ENCODE measurements at places on chromosomes 16 and 17. TPM values are rescaled to one million over a fixed set of nuclear protein-coding genes. Genes with fewer than 3 reads are reported as not detected.

DNA sequence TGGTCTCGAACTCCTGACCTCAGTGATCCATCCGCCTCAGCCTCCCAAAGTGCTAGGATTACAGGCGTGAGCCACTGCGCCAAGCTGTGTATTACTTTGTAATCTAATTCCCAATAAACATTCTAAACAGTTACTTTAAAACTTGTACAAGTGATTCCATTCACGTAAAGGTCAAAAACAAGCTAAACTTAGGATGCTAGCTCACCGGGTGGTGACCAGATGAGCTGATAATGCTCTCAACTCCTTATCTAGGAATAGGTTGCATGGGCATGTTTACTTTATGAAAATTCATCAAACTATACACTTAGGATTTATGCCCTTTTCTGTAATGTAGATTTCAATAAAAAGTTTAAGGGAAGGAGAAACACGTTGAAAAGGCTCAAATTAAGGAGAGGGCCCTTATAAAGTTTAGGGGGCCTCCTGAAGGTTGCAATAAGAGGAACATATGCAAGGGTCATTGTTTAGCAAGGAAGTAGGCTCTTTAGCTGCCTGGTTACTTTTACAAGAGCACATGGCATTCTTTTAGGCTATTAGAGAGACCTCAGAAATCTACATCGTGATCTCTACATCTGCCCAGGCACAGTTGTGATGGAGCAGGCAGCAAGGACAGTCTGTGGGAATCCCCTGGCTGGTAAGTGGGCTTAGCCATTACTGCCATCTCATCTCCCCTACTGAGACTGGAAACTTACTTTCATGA, 13.3 kb downstream of the CDR2 start:
- no peak for DNase-seq

GRCh38 chr17:64992325-64992802, 64.2 kb downstream of the GNA13 start:
- DNase-seq: no peak

Gene SLC5A10
- not detected for total RNA-seq

Gene ACD
- 50.6 TPM for total RNA-seq

Gene RDM1
- 0.87 TPM for total RNA-seq

DNA sequence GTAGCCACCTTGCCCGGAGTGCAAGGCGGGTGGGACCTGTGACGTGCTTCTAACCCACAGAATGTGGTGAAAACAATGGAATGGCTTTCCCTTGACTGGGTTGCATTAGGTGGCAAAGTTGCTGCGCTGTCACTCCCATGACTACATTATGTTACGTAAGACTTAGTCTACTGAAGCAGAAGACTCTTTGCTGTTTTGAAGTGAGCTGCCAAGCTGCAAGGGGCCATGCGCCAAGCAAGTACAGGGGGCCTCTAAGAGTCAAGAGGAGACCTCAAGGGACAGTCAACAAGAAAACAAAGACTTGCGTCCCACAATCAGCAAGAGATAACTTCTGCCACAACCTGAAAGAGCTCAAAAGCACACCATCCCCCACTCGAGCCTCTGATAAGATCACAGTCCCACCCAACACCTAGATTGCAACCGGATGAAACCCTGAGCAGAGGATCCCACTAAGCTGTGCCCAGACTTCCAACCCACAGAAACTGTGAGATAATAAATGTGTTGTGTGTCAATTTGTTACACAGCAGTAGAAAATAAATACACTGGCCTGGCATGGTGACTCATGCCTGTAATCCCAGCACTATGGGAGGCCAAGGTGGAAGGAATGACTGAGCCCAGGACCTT, 16.5 kb downstream of the ANKRD11 start:
- DNase-seq: no peak

DNA sequence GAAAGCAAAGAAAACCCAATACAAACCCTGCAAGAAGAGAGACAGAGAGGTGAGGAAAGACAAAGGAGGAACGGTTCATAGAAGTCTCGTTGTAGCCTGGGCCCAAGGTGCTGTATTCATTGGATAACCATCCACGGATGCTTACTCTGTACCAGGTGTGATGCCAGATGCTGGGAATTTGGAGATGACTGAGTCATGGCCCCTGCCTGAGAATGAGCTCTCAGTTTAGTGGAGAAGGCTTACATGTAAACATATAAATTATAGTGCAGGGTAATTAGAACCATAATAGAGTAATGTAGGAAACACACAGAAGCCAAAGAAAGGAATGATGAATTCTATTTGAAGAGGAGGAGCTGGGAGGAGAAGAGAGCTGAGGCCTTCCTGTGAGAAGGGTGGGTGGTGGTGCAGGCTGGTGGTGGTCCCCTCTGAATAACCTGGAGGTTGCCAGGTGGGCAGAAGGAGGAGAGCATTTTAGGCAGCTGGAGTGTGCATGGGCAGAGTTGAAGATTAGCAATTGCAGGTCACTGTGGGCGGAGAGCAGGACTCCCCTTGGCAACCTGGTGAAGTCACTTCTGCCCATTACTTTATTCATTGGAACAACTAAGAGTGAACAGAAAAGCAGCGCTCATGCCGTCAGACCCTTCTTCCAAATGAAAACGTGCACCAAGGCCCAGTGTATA, 7.7 kb upstream of the ZG16 start:
- no peak for DNase-seq

Gene RAB26
- total RNA-seq: 0.44 TPM

Gene DDX52
- total RNA-seq: 26.5 TPM

Gene SYNGR3
- 1.6 TPM for total RNA-seq

- DNase-seq: no peak
These were observed 26.8 kb upstream of the SMPD3 start for GRCh38 chr16:68475071-68475470.

Gene PRKCA
- 107 TPM for total RNA-seq

DNA sequence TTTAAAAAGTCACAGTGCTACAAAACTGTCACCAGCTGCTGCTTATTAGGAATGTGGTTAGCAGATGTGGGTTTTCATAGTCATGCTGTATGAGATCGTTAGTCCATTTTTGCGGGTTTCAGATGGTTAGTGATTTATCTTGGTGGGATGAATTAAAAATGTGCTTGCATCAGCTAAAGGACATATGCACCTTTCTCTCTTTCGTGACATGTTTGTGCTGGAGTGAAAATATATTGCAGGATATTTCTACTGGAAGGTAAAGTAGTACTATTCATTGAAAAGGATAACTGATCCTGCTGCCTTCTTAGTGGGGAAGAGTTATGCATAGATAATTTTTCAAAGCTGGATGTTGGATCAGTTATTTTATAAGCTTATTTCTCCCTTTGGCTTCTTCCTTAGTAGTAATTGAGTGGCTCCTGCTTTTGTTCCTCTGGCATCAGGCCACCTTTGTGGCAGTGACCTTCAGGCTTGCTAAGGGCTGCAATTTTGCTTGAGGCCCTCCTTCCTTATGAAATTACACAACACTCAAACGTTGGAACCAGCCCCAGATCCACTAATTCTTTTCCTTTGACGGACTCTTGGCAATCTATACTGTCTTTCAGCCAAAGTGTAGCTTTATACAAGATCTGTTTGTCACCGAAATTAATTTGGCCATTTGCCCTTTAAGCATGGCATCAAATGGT, 7.5 kb upstream of the SNTB2 start:
- DNase-seq: no peak

DNA sequence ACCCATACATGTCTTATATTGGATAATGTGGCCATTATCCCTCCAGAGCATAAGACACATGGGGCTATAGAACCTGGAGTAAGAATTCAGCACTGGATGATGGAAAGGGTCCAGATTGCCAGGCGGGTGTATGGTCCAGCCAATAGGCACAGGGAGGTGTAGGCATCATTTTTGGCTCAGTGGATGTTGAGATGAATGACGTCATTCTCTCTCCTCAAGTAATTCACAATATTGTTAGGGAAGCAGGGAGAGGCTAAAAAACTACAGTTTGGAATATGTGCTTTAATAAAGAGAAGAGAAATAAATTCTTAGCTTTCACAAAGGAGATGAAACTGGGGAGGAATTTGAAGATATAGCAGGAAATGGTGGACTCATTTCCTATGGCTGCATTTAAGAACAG, 461.1 kb upstream of the GOT2 start:
- no peak for DNase-seq

DNA sequence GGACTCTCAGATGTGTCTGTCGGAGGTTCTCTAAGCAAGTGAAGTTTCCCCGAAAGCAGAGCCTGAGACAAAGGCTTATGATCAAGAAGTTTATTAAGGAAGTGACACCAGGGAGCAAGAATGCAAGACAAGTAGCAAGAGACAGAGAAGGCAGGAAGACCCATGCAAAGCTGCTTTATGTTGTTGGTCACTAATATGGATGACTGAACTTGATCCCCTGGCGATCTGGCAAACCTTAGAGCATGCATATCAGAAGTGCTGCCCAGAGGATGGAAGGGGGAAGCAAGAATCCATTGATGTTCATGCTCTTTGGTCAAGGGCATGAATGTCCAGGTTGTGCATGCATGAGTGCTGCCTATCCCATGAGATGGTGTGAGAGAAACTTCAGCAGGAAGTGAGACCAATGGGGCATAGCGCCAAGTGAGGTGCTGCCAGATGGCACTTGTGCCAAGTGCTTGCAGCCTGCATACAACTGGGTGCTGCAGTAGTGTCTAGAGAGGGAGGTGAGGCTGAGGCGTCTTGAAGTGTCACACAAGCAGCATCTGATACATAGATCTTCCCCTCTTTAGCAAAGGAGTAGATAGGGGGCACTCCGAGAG, 176.5 kb downstream of the SALL1 start:
- DNase-seq: no peak

Gene ARHGAP23
- total RNA-seq: not detected

DNA sequence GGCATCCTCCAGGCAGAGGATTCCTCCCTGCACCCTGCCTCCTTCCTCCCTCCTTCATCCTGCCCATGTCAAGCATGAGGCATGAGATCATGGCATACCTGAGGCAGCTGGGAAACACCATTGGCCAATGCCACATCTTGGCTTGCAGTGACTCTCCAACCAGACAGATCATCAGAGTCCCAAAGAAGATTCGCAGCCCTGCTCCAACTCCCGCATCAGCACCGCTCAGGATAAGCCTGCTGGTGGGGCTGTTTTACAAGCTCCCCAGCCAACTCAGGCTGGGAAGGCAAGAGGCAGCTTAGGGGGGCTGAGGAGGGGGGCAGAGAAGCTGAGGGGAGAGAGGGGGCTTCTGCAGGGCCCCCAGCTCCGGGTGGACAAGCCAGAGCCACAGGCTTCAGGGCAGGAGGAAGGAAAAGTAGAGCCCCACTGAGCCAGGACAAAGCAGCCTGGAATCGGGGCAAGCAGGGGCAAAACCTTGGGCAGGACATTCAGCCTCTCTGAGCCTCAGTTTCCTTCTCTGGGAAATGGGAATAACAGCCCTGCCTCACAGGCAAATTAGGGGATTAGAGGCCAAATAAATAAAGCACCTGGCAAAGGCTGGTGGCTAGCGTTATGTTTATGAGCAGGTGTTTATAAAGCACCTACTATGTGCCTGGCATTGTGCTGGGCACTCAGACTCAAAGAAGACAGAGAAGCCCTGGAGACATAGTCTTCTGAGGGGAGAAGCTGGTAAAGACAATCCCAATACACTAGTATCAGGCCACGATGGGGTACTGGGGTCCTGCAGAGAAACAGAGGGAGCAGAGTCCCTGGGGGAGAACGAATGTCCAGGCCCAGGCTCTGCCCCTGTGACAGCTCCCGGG, 88.1 kb downstream of the GOSR1 start:
- DNase-seq: no peak

DNA sequence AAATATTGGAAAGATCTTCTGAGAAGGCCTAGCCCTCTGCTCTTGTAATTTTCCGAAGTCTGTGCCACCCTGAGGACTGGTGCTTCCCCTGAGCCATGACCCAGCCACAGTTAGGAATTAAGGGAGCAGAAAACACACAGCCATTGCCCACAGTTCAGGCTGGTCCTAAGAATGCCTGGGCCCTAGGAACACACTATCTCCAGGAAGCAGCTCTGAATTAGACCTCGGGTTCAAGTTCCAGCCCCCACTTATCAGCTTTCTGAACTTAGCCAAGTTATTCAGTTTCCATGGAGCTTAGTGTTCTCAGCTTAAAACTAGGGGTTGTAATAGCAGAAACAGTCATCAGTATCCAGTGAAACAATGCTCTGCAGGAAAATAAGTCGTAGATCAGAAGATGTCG, 56.0 kb downstream of the CDH13 start:
- no peak for DNase-seq

GRCh38 chr17:45149669-45150664, 1.7 kb downstream of the HEXIM1 start:
- DNase-seq: peak; percentile 26

Measured in CD4-positive, alpha-beta memory T cell (primary cell).